ENCODE measurements at places on chromosomes 5 and 9. TPM values are rescaled to one million over a fixed set of nuclear protein-coding genes. Genes with fewer than 3 reads are reported as not detected.

Gene PCAT7
- total RNA-seq: not detected

Gene PTGS1
- 4.0 TPM for total RNA-seq

Gene SPINK1
- not detected for total RNA-seq

Gene TEK
- 21.1 TPM for total RNA-seq

Gene NREP
- 26.2 TPM for total RNA-seq

Gene CSF1R
- total RNA-seq: 21.9 TPM

Gene AIF1L
- total RNA-seq: 22.2 TPM

Gene PCDHA9
- not detected for total RNA-seq

Gene SH2D3C
- total RNA-seq: 21.3 TPM

Gene DMGDH
- 2.0 TPM for total RNA-seq

Gene RORB
- total RNA-seq: 5.6 TPM

Gene PCDHB12
- total RNA-seq: 1.3 TPM

Gene CRHBP
- 1.3 TPM for total RNA-seq

Gene SHROOM1
- 5.0 TPM for total RNA-seq

Gene CERCAM
- 7.8 TPM for total RNA-seq

Gene IL7R
- 0.65 TPM for total RNA-seq

Gene CEL
- total RNA-seq: 7.7 TPM

Gene CCDC112
- 5.1 TPM for total RNA-seq

Gene FBN2
- 23.8 TPM for total RNA-seq

Gene GMCL2
- not detected for total RNA-seq

Gene PCDHGB7
- 8.6 TPM for total RNA-seq

Gene FOXD4L4
- total RNA-seq: not detected

Gene SNX30
- total RNA-seq: 5.0 TPM

Gene NSG2
- total RNA-seq: 0.30 TPM

Gene HAPLN1
- 0.19 TPM for total RNA-seq

Gene HTR4
- total RNA-seq: 0.22 TPM

Gene ALDH7A1
- total RNA-seq: 35.5 TPM

Gene PCDHB4
- 1.5 TPM for total RNA-seq

Gene MCIDAS
- total RNA-seq: not detected

Gene PAEP
- total RNA-seq: not detected

Gene OR1J2
- not detected for total RNA-seq

Gene PCDHGA1
- total RNA-seq: 3.2 TPM

Gene STC2
- total RNA-seq: 10.4 TPM

Data from Right ventricle myocardium inferior (tissue), 1 donor.